ENCODE measurements at places on chromosomes 1 and 21.

GRCh38 chr1:20430355-20431175 is 55.4 kb downstream of the CAMK2N1 start:
- DNase-seq: peak; percentile 3

DNA sequence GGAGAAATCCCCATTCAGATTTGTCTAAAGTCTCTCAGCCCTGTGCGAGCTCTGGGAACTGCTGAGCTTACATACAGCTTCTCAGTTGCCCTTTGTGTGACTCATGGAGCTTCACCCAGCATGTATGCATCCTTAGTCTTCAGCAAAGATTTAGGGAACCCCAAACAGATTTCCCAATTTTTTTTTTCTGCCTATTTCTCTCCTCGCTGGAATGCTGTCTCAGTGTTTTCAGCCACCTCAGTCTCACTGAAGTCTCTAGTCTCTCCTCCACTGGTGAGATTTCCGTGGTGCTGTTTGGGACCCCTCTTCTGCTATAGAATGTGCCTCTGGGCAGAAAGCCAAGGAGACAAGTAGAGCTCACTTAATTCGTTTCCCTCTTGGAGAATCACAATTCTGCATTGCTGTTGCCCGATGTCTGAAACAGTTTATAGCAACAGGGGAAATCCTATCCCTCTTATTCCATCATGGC is 28.1 kb upstream of the TXLNA start:
- no peak for DNase-seq

GRCh38 chr1:45205011-45205909 is 1.1 kb downstream of the ZSWIM5 start:
- DNase-seq: no peak

- no peak for DNase-seq
Observed at GRCh38 chr1:90393025-90393424, 324.1 kb downstream of the BARHL2 start.

DNA sequence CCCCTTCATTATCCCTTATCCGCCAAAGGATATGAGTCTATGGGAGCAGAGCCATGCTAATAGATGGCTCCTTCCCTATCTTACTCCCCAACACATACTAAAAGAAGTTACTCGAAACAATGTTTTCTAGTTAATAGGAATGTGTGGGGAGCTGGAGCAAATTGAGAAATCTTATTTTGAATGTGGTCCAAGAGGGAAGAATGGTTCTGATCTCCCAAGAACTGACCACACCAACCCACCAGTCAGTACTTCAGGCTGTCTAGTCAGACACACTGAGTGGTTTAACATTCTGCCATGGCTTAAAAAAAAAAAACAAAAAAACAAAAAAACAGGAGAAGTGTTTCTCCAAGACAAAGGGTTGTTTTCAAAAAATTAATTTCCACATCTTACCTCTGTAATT is 31.5 kb upstream of the DNASE2B start:
- DNase-seq: no peak

GRCh38 chr1:116911188-116911553 is 1.5 kb downstream of the PTGFRN start:
- DNase-seq: no peak

- no peak for DNase-seq
Observed at GRCh38 chr1:65412984-65413375, 7.5 kb upstream of the LEPR start.

DNA sequence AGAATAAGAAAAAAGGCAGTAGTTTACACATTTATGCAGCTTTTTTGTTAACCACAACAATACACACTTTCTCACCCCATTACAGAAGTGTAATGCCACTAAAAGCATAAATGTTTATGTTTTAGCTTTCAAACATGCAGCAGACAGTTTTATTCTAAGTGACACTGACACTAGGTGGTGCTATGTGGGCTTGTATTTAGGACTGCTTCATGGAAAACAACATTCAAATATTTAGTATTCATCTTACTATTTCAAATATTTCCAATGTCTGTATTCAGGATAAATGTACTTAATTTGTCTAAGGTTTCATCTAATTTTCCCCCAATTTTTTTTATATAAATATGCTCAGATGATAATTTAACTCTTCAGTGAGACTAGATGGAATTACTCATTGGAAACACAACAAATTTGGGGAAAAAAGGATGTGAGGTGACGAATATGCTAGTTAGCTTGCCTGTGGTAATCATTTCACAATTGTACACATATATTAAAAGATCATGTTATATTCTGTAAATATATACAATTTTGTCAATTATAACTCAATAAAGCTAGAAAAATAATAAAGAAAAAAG is 71.4 kb downstream of the USP1 start:
- DNase-seq: no peak
